ENCODE measurements at places on chromosomes 16 and 17.

DNA sequence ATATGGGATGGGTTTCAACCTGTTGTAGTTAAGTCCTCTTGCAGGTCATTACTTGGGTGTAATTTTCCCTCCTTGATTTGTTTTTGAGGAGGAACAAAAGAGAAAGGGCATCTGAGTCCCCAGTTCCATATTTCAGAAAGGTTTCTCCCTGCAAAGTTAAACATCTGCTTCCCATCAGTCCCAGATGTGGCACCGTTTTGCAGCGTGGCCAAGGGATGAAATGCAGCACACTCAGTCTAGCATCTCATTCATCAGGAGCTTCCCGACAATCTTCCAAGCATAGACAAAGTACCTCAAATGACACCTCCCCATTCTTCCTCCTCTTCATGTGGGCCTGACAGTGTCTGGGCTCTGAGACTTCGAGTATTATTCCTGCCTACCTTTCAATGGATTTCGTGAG, 363.7 kb upstream of the SOX9 start:
- DNase-seq, result no peak

DNA sequence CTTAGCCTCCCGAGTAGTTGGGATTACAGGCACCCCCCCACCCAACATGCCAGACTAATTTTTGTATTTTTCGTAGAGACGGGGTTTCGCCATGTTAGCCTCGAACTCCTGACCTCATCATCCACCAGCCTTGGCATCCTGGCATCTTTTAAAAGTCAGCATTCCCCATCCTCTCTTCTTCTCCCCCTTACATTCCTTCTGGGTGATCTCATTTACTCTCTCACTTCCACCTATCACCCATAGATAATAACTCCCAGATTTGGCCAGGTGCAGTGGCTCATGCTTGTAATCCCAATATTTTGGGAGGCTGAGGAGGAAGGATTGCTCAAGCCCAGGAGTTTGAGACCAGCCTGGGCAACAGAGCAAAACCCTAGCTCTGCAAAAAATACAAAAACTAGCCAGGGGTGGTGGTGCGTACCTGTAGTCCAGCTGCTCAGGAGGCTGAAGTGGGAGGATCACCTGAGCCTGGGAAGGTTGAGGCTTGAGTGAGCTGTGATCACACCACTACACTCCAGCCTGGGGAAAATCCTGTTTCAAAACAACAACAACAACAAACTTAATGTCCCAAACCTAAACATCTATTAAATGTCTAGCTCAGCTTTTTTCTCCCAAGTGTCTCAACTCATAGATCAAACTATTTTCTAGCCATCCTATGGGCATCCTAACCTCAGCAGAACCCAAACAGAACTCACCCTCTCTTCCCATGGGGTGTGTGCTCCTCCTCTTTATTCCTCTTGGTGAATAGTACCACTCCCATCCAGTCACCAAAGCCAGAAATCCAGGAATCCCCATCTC, 16.1 kb upstream of the SSTR2 start:
- no peak for DNase-seq

DNA sequence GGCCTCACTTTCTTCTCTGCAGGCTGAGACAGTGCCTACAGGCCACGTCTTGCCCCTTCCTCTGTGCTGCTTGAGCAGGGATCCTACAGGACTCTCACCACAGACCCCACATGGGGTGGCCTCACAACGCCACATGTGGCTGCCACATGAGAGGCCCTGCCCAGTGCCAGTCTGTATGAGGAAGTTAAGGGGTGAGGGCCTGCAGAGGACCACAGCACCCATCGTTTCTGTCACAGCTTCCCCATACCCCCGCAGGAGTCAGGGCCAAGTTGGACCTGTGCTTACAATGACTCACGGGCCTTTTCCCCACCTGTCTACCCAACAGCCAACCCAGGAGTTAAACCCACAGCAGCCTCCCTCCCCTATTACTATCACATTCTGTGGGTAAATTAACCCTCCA, 2.9 kb upstream of the GSDMB start:
- DNase-seq, result no peak

DNA sequence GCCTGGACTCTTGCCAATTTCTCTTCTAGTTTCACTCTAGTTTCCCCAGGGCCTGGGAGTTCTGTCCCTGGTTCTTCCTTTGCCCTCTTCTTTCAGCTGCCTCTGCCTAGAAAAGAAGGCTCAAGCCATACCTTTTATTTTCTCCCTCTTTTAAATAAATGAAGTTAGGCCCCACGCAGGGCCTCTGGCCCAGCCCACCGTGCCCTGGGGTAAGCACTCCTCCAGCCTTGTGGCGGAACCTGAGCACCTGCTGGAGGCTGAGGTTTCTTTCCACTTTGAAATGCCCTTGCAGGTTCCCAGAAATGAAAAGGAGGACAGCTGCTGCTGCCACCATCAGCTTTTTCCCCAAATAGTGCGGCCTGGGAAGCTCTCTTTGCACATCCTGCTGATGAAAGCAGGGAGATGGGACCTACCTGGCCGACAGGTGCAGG, 139.4 kb downstream of the CCDC182 start:
- DNase-seq, result no peak

DNA sequence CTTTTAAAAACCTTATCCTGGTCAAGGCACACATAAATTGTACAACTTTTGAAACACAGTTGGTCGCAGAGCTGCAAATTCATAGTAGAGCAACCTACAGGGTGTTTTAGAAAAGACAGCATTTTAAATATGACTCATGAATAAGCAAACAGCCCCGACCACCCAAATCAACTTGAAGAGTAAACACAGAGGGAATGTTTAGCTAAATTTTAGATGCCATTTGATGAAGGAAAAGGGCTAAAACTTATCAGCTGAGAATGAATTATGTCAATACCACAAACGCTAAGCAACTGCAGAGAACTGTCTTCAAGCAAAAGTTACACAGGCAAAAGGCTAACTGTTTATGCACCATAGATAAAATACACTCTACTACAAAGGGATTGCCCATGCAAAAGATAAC, 427.5 kb upstream of the PSMD7 start:
- DNase-seq, result no peak

DNA sequence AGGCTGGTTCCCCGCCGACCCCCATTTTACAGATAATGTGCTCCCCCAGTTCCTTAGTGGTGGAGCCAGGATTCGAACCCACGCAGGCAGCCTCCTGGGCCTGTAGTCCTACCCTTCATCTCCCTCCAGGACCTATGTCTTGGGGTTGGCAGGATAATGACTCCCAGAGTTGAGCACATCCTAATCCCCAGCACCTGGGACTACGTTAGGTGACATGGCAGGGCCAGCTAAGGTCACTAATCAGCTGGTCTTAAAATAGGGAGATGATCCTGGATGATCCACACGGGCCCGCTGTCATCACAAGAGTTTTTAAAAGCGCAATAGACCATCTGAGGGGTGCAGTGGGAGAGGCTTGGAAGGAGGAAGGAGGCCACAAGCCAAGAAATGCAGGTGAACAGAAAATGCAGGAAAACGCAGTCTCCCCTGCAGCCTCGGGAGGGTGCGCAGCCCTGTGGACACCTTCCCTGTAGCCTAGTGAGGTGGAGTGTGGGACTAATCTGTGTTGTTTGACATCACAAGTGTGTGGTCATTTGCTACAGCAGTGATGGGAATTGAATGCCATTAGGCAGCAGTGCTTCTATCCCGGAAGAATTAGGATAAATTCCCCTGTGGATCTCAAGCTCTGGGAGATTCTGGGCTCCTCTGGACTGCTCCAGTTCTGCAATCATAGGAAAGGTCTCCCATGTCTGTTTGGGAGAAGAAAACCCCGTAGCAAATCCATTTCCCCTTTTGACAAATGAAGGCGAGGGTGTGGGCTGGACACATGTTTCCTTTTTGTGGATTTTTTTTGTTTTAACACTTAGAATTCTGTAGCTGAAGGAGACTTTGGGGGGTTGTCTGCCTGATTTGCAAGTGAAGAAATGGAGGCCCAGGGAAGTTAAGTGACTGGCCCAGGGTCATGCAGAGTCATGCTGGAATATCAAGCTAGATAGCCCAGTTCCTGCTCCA, 297.7 kb downstream of the SEC14L1 start:
- DNase-seq, result no peak

DNA sequence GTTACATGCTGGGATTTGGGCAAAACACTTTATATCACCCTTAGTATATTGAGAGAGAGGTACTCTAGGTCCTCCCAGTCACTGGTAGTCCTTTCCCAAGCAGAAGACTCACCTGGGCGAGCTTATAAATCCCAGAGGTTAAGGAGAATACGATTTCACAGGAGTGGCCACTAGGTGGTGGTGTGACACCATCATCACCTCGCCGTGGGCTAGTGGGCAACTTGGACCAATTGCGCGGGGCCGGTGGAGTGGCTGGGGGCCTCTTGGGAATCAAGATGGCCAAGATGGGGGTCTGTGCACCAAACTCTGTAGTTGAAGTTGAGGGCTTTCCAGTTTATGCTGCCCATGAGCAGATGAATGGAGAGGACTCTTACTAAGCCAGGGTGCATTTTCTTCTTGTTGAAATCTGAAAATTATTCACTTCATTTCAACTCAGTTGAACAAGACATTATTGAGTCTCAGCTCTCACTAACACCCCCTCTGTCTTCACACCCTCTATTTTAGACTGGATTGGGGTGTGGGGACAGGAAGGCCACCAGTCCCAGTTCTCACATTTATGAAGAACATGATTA, 38.2 kb upstream of the PIRT start:
- DNase-seq, result no peak

DNA sequence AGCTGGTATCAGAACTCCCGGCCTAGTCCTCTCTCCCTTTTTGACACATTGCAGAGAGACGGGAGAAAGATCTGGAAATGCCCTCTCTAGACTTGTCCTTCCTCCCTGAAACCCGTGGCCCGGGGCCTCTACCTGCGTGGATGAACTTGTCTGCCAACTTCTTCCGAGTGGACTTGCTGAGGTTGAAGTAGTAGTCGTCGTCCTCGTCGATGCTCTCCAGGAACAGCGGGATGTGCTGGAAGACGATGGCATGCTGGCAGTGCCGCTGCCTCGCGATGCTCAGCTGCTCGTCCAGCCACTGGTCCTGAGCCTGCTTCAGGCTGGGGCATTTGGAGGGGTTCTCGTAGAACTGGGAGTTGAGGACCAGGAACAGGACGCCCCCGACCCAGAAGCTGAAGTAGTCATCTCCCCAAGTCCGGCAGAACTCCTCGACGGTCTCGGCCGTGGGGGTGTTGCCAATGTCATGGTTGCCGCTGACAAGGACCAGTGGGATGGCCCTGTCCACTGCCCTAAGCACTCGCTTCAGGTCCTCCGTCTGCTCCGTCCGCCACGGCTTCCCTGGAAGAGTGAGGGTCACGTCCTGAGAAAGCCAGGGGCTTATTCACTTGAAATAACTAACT, 99.1 kb downstream of the CPPED1 start:
- DNase-seq, result no peak

GRCh38 chr17:62030264-62030663, 34.8 kb downstream of the MED13 start:
- DNase-seq, result no peak

- no peak for DNase-seq
These were observed 18.7 kb downstream of the HMOX2 start for GRCh38 chr16:4494746-4495490.

DNA sequence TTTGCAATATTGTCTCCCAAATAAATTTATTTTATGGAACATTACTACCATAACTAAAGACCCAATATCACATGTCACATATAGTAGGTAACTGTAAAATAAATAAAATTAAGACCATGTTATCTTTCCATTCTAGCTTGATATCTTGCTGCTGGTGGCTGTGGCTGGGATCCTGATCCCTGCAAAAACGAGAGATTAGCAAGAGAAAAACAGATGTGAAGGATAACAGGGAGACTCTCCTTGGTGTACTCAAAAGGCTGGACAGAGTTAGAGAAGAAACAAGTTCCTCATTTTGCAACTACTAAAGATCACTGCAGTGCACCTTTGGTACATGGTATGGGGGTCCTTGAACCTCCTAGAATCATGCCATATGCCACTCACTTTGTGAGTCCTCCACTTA, 49.7 kb downstream of the ARHGAP27 start:
- no peak for DNase-seq

- no peak for DNase-seq
These were observed at the start of gene HOXB2 for GRCh38 chr17:48545022-48545375. HOXB2 (minus strand) TSS chr17:48545109; CDS start chr17:48544911, 198 bp downstream.

- DNase-seq, result no peak
These were observed 11.3 kb downstream of the CA5A start for GRCh38 chr16:87924811-87925670.

DNA sequence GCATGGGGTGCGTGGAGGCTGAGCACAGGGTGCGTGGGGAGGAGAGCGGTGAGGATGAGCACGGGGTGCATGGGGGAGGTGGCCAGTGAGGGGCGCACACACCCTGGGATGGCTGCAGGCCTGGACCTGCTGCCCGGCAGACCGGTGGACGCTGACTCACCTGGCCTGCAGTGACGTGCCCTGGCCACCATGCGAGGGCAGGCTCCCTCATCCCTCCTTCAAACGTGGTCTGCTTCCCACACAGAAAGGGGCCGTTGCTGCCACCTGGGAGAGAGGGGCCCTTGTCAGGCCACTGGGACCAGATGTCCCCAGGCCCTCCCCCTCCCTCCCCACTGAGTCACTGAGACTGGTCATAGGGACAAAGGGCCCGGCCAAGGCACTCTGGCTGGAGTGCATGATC, 20.1 kb upstream of the APRT start:
- DNase-seq, result no peak

DNA sequence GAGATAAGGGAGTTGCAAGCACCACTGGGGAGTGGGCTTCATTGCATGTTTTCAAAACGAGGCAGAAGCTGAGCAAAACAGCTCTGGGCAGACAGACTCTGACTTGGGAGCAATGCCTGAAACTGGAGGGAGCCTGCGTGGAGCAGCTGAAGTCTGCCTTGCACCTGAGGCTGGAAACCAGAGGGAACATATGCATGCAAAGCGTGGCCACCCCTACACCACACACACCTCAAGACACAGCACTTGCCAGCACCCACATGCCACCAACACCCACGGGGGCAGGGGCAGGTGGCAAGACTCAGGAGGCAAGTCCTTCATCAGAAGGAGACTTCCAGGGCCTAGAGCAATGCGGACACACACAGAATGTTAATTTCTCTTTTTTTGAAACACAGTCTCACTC, 45.8 kb downstream of the COTL1 start:
- no peak for DNase-seq

DNA sequence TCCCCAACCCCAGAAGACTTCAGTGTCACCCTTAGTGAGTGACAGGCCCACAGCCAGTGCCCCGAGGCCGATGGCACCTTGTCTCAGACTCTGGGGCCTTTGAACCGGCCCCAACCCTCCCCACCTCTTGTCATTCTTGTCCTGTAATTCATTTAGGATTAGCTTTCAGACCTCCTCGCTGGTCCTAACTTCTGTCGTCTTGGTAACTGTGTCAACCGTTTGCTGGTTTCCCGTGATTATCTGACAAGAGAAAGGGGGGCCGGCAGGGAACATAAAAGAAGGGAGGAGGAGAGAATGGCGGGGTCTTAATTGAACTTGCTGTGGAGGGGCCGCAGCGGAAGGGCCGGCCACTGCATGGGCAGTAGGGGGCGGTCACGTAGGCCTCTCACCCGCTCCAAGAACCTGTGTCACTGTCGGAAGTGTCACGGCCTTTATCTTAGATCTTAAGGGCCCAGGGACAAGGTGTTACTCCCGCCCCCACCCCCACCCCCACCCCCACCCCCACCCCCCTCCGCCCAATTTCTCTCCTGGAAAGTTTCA, 46.5 kb upstream of the GSE1 start:
- DNase-seq, result no peak

GRCh38 chr17:74686761-74687160, 26.0 kb downstream of the CD300LF start:
- no peak for DNase-seq

Measured in left hindlimb (tissue), 1 donor.